Jurkat, Clone E6-1 (cell line): ENCODE measurements at places on chromosomes 11 and 22.

DNA sequence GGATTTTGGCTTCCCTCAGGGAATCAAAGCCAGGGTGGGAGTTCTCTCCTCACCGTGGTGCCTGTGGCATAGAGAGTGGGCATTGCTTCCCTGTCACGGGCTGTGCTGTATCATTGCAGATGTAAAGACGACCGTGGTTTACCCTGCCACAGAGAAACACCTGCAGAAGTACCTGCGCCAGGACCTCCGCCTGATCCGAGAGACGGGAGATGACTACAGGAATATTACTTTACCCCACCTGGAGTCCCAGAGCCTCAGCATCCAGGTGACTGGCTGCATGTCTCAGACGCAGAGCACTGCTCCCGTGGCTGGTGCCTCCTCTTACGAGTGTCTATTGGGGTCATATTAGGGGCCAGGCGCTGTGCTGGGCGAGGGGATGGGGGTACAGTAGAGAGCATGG is 24.2 kb upstream of the ST3GAL4 start:
- DNase-seq: no peak

DNA sequence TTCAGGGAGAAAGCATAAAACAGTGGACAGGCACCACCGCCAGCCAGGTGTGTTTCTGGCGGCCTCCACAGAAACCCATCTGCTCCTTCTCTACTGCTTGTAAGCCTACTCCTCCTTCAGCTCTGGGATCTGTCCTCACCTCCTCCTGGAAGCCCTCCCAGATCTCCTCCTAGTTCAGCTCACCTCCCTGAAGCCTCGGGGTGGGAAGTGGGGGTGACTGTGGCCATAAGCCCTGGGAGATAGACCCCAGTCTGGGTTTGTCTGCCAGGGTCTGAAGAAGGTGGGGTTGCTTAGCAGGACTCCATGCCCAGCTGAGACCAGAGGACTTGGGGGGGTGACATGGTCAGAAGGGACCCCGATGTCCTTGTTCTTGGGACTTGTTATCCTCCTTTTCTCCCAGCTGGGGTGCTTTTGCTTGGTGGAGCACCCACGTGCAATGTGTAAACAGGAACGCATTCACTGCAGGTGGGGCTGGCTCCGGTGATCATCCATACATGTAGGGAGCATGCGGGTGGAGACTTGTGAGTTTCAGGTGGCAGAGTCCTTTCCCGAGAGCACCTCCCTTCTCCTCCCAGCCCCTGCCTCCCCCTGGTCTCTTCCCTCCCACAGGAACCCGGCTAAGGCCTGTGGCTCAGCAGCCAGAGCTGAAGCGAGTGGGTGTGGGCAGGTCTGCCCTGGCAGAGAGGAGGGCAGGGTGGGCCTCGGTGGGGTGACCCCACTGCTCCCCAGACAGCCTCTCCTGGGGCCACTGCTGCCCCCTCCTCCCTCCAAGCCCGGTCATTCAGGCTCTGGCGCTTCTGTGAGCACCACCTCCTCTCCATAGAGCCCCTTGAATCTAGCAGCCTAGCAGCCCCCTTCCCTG is 25.9 kb downstream of the MRGPRG start:
- no peak for DNase-seq

- no peak for DNase-seq
These were observed 61.3 kb downstream of the SBF2 start for GRCh38 chr11:10232756-10233155.

DNA sequence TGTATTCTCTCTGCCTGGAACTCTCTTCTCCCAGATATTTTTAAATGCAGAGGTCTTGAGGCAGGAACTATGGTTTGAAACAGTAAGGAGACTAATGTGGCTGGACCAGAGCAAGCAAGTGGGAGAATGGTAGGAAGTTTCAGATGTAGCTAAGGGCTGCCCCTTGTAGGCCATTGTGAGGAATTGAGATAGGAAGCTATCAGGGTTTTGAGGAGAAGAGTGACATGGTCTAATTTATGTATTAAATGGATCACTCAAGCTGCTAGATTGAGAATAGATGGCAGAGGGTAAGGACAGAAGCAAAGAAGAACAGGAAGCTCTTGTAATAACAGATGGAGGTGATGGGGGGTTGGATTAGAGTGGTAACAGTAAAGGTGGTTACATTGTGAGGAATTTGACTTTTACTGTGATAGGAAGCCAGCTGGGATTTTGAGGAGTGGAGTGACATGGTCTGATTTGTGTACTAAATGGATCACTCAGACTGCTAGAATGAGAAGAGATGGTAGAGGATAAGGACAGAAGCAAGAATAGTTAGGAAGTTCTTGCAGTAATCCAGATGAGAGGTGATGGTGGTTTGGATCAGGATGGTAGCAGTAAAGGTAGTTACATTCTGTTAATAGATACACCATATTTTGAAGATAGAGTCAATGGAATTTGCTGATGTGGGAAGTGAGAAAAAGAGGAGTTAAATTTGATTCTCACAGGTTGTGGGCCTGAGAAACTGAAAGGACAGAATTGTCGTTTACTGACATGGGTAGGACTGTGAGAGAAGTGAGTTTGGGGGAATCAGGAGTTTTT is 63.0 kb downstream of the HIPK3 start:
- DNase-seq: no peak
